ENCODE measurements at places on chromosomes 12 and 14.

DNA sequence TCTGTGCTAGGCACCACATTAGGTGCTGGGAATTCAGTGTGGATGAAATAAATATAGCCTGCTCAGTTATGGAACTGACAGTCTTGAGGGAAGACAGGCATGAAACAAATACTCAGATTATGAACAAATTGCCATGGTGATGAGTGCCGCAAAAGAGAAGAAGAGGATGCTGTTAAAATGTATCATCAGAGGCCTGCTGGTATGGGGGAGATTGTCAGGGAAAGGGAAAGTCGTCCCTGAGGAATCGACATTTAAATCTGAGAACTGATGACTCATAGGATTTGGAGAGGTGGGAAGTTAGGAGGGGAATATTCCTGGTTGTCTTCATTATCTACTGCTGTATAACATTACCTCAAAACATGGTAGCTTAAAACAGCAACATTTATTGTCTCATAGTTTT is 42.0 kb downstream of the PPP1R36 start:
- no peak for DNase-seq

GRCh38 chr14:94224040-94224439 is 49.9 kb downstream of the PPP4R4 start:
- no peak for DNase-seq

DNA sequence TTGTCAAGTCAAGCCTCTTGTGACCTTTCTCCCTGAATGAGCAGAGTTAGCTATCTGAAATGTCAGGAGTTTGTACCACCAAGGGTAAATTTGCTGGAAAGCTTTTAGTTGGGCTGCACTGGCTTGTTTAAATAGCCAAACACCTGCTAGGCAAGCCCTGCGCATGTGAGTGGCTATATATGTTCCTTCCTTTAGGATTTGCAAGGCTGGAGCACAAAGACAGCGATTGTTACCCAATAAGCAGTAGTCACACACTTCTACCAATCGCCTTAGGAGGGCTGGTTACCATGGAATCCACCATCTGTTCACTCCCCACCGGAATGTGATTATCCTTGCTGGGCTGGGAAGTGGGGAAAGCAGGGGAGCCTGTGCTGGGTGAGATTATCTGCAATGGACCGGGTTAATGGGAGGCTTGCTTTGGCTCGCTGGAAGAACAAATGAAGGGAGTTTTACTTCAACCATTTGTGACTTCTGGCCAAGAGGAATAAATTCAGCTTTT is 102.5 kb downstream of the FGD4 start:
- no peak for DNase-seq

DNA sequence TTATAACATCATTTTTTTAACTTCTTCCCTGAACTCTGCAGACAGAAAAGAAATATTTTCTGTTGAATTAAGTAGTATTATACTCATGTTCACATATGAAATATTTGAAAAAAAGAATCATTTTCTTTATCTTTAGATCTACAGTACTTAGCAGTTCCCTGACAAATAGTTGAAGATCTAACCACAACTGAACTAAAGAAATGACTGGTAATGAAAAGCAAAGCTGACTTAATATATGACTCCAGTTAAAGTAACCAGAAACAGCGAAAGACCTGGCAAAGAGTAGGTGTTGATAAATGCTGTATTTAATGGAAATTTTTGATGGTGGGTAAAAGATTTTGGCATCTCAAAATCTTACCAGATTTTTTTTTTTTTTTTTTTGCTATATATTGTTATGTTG is 207.1 kb upstream of the SLC16A7 start:
- no peak for DNase-seq

DNA sequence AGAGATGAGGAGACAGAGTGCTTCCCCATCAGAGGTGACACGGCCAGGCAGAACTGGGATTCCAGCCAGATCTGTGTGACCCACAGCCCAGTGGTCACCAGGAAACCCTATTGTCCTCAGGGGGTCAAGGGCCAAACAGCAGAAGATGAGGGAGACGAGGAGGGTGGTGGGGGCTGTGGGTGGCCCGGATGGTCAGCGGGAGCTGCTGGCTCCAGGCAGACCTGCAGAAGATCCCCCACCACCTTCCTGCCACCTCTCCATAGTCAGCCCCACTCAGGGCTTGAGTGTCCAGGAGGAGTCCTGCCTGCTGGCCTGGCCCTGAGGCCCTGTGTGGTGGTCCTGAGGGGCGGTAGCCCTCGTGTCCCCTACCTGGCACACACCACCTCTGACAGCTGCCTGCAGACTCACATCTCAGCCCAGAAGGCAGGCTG is 136.8 kb downstream of the CALM1 start:
- no peak for DNase-seq

DNA sequence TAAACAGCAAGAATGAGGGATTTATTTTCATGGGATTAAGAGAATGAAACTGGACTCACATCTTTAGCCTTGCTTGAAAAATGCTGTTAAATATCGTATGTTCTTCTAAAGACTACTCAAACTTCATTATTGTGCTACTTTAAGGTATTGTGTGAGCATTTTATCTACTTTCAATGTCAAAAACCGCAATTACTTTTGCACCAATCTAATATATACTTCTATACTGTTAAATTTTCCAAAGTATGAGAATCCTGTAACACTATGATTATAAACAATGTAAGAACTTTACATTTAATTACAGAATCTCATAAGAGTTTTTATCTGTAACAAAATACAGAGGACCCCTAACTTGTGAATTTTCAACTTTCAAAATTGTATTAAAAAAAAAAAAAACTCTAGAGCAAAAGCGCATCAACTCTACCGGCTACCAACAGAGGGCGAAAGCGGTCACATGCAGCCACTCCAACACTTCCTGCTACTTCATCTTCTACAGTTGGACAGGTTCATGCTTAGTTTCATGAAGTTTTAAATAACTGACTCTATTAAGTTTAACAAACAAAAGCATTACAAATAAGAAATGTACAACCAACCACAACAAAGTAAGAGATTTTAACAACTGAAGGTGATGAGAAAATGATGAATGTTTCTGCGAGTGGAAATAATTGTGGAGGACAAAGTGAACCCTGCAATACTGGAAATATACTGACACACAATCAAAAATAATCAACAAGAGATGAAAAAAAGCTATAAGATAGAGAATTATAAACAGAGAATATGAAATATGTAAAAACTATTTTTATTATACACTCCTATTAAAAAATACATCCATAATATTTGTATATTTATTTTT is 210.9 kb downstream of the MED13L start:
- DNase-seq = no peak

GRCh38 chr12:11707535-11707934 is 58.1 kb downstream of the ETV6 start:
- no peak for DNase-seq

GRCh38 chr12:90909069-90909770 is 45.8 kb downstream of the CCER1 start:
- DNase-seq = no peak

- DNase-seq = no peak
These were observed 141.2 kb downstream of the SLC5A8 start for GRCh38 chr12:101068836-101069235.

- no peak for DNase-seq
These were observed 103.7 kb upstream of the PDE3A start for GRCh38 chr12:20264608-20265114.

- no peak for DNase-seq
These were observed 88.5 kb downstream of the PAPLN start for GRCh38 chr14:73325630-73326299.

GRCh38 chr12:34393821-34394150 is 371.5 kb downstream of the ALG10 start:
- DNase-seq = no peak

- no peak for DNase-seq
These were observed 9.1 kb downstream of the NPAS3 start for GRCh38 chr14:32947792-32948191.

DNA sequence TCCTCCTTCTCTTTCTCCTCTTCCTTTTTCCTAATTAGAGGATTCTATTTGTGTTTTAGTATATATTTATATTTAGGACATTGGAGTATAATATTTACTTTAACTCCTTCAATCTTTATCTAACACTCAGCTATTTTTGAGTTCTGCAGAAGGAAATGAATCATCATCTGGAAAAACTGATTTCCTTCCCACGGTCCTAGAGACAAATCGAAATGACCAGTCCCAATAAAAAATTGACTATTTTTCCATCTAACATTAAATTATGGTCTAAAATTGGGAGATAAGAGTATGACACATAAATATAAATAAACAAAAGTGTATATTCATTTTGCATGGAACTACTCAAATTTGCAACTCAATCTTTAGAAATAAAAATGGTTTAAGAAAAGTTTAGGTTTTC is 167.4 kb downstream of the TMTC3 start:
- no peak for DNase-seq

DNA sequence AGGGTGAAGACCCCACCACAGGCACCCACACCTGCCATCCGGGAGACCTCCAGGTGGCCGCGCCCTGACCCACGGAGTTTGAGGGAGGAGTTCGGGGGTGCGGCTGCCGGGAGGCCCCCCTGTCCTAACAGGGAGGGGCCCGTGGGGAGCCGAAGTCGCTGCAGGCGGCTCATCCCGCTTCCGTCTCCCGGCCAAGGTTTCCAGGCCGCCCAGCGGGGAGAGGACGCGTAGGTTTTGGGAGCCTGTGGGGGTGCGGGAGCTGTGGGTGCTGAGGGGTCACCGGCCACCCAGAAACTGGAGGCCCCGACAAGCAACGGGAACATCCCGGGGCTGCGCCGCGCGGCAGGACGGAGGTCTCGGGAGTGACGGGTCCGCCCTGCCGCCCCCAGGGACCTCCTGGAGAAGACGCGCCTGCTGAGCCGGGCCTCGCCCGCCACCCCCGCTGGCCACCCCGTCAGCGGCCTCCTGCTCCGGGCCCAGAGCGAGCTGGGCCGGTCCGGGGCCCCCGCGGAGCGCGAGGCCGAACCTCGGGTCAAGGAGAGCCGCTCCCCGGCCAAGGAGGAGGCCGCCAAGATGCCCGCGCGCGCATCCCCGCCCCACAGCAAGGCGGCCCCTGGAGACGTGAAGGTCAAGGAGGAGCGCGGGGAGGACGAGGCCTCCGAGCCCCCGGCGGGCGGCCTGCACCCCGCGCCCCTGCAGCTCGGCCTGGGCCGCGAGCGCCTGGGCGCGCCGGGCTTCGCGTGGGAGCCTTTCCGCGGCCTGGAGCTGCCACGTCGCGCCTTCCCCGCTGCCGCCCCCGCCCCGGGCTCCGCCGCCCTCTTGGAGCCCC is 27.6 kb downstream of the LRCOL1 start:
- no peak for DNase-seq

DNA sequence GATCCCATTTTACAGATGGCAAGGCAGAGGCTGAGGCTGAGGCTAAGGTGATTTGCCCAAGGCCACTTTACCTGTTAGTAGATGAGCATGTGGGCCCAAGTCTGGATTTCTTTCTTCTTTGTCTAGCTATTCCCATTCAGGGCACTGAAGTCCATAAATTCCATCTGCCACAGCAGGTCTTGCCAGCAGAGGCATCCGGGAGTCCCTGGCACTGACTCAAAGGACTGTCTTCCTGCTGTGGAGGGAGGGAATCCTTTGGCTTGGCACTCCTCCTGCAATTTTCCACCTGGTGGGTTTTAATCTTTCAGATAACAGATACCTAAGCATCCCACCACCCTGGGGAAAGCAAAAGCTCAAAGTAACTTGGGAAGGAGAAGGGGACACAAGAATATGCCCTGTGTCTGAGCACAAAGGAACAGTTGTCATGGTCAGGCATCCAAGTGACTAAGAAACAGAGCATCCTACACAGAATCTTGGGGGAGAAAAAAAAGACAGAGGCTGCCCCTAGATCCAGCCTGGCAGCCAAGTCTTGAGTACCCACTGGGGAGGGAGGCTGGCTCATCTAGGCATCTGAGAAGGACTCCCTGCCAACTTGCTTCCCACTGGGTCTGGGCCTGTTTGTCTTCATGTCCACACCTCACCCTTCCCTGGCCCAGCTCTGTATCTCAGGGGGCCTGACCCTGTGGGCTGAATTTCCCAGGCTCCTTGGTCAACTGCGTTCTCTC is 35.6 kb upstream of the CMKLR1 start:
- DNase-seq = no peak
